Kidney capillary endothelial cell (primary cell): ENCODE measurements at places on chromosomes 2 and 18.

GRCh38 chr2:166593403-166593802 lies 99.4 kb upstream of the SCN7A start:
- peak; percentile 11 for DNase-seq

- no peak for DNase-seq
Measured at GRCh38 chr2:16010951-16011620, 70.7 kb downstream of the MYCN start.

DNA sequence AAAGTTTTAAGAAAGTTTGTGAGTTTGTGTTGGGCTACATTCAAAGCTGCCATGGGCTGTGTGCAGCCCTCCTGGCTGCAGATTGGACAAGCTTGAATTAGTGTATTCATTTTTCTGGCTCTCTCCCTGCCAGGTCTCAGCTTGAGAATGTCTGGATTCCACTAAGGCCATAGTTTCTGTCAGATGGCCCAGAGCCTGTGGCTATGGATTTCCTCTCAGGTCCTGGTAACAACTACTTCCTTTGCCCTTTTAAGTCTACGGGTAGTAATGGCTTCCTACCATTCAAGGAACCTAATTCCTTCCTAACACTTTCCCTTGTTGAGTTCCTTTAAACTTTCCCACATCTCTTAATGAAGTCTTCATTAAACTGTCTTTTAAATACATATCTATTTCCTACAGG lies 24.3 kb upstream of the PSMD14 start:
- no peak for DNase-seq

DNA sequence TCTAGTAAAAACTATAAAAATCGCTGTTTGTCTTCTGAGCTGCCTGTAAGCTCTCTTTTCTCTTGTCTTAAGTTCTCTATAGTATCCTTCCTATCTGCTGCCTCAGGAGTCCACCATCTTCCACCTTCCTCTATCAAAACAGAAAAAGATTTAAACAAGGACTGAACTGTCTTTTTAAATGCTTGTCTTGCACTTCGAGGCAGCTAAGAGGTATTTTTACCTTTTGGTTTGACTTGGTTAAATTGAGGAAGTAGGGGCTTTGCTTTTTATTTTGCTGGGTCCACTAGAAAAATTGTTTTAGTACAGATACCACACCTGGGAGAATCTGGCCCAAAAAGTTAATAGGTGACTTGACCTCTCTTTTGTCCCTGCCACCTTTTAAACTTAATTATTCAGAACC lies 12.2 kb downstream of the SESTD1 start:
- DNase-seq = no peak

DNA sequence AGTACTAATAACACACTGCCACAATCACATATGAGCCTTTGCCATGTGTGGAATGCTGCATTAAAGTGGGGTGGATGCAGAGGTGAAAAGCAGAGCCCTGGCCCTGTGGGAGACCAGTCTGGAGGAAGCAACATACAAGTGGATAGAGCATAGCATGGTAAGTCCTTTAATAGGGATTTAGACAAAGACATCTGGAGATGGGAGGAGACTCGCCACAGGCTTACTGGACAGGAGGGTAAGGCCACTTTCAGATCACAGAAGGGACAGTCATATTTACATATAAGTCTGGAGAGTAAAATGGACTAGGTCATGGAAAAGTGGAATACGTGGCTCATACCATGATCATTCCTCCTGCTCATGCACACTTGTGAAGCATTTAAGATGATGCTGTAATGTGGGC lies 84.3 kb downstream of the PPP1R1C start:
- no peak for DNase-seq

GRCh38 chr2:240147382-240147781 lies 6.9 kb upstream of the OTOS start:
- no peak for DNase-seq

- DNase-seq = no peak
Measured at GRCh38 chr2:228673876-228674554, 492.5 kb upstream of the SPHKAP start.

- peak; percentile 79 for DNase-seq
Measured at GRCh38 chr2:28338046-28338817, 54.4 kb upstream of the FOSL2 start.

DNA sequence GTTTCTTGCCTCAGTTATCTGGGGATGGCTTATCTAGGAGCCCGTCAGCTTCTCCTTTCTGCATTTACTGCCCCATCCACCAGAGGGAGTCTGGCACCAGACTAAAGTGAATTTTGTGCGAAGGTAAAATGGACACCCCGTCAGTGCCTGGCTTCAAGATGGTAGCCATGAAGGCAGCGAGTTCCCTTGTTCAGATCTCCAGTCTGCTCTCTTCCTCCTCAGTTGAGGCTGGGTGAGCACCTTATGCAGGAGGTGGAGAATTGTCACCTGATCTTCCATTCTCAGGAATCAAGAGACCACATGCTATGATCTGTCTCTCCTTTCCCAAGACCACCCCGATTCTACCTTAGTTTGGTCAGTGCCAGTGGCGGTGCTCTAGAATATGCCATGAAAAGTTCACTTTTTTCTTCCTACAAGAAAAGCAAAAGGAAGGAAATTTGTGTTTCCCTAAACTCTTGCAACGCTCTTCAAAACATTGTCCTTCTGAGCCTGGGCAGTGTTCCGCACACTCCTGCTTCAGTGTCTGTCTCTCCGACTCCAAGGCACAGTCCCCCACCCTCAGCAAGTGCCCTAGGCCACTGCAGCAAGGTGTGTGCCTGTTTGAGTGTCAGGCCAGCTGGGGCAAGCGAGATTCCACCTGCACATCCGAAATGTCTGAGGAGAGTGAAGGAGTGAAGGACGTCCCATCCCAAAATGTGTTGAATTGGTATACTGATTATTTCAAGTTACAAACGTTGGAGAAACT lies 168.6 kb downstream of the SS18 start:
- DNase-seq = peak; percentile 26

GRCh38 chr2:221377066-221377465 lies 195.0 kb downstream of the EPHA4 start:
- no peak for DNase-seq

DNA sequence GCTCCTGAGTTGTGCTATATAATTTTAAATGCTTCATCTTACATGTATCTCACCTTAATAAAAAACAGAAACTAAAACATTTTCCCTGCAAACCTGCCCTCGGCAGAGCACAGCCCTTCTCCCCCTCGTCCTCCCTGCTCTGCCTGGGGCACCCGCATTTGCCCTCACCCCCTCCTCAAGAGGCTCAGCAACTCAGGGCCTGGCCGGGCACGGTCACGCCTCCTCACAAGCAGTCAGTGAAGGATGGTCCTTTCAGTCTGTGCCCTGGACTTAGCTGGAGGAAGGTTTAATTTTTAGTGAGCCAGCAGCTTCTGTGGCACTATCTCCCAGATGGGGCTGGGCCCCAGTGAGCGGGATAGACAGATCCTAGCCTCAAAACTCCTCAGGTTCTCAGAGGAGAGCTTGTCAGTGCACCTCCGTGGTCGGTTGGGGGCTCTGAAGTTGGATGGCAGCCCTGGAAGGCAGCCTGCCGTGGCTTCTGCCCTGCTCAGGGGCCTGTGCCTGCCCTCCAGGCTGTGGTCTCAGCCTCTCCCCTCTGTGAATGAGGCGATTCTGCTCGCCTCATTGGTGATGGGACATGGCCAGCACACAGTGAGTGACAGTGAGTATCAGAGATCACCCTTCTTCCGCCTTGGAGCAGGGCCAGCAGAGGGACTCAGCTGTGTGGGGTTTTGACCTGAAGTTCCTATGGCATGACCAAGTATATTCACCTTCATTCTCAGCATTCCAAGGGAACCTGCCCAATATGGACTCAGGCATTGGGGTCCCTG lies 56.3 kb upstream of the AFF3 start:
- peak; percentile 15 for DNase-seq

DNA sequence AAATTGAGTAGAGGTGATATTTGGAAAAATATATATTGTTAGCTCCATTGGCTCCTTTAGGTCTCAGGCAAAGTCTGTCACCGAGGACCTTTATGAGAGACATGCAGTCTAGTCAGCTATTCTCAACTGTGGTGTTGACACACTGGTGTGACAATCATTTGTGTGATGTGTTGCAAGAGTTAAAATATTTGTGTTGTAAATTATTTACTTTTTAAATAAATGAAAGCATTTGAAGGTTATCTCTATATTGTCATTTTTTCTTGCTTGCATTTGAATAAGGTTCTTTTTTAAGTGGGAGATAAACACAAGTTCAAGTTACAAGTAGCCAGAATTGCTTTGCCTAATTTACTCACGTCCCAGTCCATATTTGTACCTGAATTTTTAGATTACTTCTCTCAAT lies 4.3 kb downstream of the REL start:
- no peak for DNase-seq

DNA sequence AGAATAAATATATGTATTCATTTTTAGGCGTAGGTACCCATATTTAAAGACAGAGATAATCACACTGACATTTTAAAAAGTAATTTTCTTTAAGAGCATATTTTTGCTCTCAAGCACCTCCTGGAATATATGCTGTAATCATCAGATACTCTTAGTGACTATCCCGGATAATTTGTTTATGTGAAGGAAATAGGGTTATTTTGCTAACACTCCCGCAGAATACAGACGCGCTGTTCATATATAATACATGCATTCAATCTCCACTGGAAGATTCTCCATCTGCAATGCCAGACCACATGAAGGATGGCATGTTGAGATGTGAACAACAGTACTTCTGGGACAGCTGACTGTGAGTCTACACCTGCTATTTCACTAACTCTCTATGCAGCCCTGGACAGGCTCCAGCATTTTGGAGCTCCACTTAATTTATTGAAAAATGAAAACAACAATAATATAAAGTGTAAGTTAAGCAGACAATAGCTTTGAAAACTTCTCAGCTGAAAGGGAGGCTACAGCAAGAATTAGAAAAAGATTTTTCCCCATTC lies 430.6 kb downstream of the TMX3 start:
- no peak for DNase-seq

- DNase-seq = no peak
Measured at GRCh38 chr2:224799691-224800090, 83.5 kb upstream of the CCDC195 start.

DNA sequence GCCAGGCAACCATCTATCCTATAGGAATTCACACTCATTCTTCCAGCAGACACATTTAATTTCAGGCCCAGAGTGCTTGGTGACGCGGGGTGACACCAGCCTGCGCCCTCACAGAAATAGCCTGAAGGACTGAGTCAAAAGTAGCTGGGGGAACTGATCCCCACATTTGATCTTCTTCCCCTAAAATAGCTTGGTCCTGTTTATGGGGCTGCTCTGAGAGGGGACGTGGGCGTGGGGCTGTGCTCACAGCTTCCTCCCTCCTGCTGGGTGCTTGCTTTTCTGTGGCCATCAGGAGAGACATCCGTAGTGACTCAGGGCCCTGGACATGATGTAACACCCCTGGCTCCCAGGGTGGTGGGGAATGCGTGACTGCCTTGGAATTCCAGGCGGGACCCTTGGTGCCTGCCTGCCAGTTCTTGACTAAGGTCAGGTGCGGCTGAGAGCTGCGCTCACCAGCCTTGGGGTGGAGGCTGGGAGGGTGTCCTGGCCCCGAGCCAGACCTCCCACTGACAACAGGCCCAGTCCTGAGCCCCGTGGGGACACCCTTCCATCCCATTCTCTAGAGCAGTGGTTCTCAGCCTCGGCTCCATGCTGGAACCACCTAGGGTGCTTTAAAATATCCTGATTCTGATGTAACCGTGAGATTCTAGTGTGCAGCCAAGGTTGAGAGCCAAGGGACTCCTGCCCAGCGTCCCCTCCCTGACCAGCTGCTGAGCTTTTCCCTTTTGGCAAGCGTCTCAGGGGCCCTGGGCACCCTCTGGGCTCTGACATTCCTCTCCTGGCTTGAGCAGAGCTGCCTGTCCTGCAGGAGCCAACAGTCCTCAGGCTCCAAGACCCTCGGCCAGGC lies 47.4 kb upstream of the SMAD7 start:
- peak; percentile 85 for DNase-seq

GRCh38 chr2:175430236-175430635 lies 248.7 kb upstream of the ATP5MC3 start:
- no peak for DNase-seq

DNA sequence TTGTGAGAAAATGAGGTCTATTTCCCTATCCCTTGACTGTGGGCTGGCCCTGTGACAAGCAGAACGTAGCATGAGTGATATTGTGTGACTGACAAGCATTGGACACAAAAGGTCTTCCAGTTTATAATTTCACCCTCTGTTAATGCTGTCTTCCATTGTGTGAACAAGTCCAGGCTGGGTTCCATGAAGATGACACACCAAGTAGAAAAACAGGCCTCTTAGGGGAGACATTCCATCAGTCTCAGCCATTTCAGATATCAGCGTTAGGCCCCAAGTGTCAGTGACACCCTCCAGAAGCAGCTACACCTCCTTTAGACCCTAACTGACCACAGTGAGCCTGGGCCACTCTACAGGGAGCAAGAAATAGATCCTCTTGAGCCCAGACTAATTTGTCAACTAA lies 511.3 kb downstream of the FBXO15 start:
- DNase-seq = no peak

GRCh38 chr2:3208591-3208990 lies 169.0 kb downstream of the EIPR1 start:
- DNase-seq = no peak

- DNase-seq = no peak
Measured at GRCh38 chr2:202564226-202564625, 70.5 kb upstream of the FAM117B start.

DNA sequence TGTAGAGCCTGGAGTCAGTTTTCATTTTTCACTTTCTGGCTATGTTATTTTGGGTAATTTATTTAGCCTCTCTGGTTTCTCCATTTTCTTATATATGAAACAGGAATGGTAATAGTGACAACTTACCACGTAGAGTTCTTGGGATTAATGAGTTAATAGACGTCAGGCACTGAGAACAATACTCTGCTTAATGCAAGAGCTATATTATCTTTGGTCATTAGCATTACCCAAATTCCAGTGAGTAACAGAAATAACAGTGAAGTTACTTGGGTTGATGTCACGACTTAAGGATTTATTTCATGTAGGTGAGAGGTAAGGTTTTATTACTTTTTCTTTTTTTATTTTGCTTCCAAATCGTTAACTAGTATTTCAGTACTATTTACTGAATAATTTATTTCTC lies 601.0 kb upstream of the GCFC2 start:
- DNase-seq = no peak

- DNase-seq = no peak
Measured at GRCh38 chr18:23451491-23451890, 1.6 kb upstream of the RIOK3 start.

- no peak for DNase-seq
Measured at GRCh38 chr2:181130686-181131085, 150.3 kb downstream of the UBE2E3 start.

DNA sequence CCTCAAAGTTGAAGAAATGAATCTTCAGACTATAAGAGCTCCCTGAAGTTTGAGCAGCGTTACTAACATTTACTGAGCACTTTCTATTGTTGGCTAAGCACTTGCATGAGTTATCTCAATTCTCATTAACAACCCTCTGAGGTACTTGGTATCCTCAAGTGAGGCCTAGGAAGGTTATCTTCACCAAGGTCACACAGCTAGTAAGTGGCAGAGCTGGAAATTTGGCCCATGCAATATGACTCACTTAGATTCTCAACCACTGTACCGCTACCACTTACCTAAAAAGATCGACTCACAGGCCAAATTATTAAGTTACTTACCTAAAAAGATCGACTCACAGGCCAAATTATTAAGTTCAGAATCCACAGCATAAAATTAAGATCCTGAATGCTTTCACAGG lies 8.7 kb upstream of the METAP1D start:
- no peak for DNase-seq
